Stimulated activated CD4-positive, alpha-beta T cell treated with anti-CD3 and anti-CD28 coated beads, TNF-alpha, amount 100 ng/mL, for 48 hours (primary cell): ENCODE measurements at places on chromosomes 6 and 20.

GRCh38 chr6:10099529-10100140, 315.2 kb downstream of the TFAP2A start:
- DNase-seq, result no peak

GRCh38 chr20:21944227-21944626, 238.8 kb downstream of the PAX1 start:
- DNase-seq, result no peak

DNA sequence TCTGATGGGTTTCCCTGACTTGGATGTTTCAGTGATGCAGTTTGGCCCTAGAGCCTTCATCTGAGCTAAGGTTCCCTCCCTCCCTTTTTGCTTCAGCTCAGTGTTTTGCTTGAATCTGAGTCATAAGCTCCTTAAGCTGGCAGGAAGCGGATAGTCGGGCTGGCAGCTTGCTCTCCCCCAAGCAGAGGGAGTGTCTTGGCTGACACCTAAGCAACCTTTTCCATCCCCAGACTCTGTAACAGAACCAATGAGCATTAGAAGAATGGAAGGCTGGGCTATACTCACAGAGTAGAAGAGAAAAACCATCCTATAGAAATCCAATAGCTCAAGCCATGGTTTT, 98.3 kb downstream of the HAO1 start:
- DNase-seq, result no peak

DNA sequence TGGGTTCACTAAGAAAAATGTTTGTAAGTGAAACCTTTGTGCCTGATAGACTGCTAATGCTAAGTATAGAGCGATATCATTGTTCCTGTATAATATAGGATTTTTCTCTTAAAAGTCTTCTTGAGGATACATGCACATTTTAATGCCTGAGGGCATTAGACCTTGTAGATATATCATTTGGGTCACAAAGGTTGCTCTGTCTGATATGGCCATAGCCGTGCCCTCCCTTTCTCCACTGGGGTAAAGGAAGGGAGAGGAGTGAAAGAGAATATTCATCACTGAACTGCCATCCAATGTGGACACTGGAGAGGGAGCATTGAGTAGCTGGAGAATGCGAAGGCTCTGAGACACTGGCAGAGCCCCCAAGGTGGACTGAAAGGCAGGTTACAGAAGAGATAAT, 442.2 kb upstream of the SPTLC3 start:
- DNase-seq, result no peak

DNA sequence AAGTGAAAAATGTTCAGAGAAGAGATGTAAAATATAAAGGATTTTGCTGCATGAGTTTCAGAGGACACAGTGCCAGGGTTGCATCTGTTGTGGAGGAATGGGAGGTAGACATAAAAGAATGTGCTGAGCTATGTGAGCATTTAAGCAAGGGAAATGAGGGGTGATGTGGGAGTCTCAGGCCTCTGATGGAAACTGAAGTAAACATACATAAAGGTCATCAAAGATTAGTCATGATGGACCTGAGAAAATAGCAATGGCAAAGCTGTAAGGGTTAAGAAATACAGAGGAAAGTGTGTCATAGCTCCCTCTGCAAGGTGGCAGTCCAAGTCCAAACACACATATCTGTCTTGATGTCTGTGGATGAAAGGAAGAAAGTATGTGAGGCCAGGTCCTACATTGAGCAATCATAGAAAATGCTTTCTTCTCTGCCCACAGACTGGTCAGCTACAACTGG, 306.6 kb upstream of the ECI2 start:
- no peak for DNase-seq

GRCh38 chr6:1553562-1554083, 56.1 kb upstream of the FOXC1 start:
- DNase-seq, result no peak

DNA sequence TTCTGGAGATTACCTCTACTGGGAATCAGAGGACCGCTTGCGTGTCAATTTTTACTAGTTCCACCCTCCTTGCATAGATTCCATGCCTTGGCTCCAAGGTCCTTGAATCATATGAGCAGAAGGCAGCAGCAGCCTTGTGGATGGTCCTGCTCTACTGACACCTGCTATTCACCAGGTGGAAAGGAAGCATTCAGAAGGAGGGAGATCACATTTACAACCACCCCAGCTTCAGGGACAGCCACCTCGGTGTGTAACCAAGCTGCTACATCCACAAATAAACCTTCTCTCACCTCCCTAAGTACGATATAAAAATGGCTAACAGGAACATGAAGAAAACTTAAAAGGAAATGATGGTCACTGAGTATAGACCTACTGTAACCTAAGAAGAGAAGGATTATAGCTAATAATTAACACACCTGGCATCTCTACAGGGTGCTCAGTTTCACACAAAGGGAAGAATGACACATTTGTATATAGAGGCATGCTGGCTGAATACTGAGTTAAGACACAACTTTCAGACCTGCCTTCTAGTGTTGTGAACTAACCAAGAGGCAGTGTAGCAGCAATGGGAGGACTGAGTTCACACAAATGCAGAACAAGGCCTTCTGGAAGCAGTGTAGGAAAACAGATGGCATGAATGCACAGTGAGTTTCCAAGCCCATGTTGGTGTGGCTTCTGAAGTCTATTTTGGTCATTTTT, 46.3 kb upstream of the SRPK1 start:
- no peak for DNase-seq

DNA sequence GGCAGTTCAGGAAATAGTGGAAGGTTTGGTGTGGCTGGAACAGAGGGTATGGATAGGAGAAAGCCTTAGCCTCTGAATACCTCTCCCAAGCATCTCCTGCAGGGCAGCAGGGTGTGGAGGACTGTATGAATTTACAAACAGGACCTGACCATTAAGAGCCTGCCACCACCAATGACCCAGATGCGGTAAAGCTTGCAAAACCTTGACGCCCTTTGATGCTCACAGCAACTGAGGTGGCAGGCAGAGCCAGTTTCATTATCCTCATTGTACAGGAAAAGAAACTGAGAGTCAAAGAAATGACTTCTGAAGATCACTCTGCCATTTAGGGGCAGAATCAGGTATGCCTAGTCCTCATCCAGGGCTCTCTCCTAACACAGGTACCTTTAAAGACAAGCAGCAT, 2.4 kb downstream of the HM13 start:
- DNase-seq, result no peak

- DNase-seq, result no peak
Measured at GRCh38 chr20:35583636-35584560, 31.7 kb upstream of the SPAG4 start.

DNA sequence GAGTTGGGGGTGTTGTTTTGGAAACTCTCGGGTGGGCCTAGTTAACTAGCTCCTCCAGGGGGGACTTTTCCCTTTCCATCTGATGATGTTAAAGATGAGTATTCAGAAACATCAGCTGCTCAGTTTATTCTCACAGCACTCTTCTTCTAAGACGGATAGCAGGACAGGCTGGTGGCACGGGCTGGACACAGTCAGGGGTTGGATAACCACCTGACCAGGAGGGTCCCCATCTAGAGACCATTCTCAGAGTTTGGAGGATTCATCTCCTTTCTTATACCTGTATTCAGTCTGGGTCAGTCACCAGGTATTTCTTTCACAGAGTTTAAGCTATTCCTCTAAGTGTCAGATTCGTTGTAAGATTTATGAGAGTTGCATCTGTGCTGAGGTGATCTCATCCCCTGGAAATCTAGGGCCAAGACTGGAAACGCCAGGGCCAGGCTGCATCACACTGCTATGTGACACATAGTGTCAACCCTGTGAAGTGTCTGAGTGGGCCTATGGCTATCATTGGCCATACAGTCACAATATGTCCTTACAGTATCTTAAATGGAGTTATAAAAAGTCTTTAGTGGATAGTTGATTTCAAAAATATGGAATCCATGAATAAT, 111.7 kb downstream of the FAM50B start:
- no peak for DNase-seq

GRCh38 chr20:59141818-59142581, 21.6 kb upstream of the ZNF831 start:
- DNase-seq, result no peak

GRCh38 chr6:53294611-53295010, 54.1 kb downstream of the ELOVL5 start:
- DNase-seq, result no peak

DNA sequence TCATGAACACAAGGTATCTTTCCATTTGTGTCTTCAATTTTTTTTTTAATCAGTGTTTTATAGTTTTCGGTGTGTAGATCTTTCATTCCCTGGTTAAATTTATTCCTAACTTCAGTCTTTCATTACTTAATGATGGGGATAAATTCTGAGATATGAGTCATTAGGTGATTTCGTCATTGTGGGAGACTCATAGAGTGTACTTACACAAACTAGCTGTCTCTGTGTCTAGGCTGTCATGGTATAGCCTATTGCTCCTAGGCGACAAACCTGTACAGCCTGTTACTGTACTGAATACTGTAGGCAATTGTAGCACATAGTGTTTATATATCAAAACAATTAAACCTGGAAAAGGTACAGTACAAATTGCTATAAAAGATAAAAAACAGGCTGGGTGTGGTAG, 42.1 kb downstream of the SMAP1 start:
- DNase-seq, result no peak

DNA sequence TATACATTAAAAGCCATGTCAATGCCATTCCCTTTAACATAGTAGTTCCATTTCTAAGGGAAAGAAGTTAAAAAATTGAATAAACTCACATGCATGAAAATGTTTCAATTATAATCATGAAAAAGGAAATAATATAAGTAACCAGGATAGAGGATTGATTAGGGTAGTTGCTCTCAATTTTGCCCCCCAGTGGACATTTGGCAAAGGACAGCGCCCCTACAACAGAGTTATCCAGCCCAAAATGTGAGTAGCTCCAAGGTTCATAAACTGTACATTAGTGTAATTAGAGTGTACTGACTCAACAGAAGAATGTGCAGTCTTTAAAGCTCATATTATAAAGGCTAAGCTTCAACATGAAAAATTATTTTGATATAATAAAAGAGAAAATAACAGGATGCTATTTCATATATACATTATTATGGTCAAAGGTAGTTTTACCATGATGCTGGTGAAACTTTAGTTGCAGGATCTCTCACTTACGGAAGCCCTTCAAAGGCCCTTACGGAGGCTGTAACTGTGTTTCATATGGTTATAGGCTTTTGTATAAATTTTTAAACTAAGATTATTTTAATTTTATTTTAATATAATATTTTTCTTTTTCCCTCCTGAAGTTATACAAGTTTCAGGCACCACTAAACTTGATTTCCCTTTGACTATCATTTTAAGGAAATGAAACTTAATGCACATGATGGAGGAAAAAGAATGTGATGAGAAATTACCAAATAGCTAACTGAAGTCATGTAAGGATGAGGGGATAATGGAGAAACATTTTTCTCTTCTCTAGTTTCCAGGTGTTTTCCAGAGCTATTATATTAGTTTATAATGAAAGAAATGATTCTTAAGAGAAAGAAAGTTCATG, 403.6 kb downstream of the PLCB1 start:
- no peak for DNase-seq

DNA sequence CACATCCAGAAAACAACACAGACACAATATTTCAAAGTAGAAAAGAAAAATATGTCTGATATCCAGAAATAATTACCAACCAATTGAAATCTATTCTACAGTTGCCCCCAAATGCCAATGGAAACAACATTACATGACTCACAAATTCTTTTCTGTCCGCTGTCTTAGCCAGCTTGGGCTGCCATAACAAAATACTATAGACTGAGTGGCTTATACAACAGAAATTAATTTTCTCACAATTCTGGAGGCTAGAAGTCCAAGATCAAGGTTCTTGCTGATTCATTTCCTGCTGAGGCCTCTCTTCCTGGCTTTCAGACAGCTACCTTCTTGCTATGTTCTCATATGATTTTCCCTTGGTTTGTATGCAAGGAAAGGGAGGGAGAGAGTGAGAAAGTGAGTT, 698.1 kb downstream of the DHX35 start:
- DNase-seq, result no peak

DNA sequence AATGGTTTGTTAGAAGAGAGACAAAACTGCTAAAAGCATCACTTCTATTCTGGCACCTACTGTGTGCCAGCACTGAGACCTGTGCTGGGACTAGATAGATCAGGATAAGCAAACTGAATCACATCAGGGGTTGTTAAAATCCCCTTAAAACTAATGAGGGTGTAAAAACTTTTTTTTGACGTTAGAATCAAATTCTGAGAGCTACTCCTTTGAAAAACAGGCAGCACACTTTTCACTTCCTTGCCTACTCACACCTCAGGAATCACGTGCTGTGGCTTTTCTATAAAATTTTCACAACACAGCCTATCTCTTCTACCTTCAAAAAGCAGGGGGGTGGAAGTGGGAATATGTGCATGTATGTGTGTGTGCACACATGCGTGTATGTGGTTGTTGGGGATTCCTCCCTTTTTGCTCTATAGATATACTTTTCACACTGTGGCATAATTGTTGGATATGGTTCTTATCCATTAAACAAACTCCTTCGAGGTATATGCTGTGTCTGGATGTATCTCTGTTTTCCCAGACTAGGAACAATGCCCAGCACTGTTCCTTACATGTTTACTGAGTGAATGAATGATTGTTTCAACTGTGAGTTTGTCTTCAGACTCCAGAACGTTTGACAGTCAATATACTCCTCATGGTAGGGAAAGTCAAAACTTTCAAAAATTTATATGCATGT, 105.4 kb downstream of the FYN start:
- no peak for DNase-seq

GRCh38 chr6:148648754-148649453, 97.9 kb upstream of the UST start:
- no peak for DNase-seq

DNA sequence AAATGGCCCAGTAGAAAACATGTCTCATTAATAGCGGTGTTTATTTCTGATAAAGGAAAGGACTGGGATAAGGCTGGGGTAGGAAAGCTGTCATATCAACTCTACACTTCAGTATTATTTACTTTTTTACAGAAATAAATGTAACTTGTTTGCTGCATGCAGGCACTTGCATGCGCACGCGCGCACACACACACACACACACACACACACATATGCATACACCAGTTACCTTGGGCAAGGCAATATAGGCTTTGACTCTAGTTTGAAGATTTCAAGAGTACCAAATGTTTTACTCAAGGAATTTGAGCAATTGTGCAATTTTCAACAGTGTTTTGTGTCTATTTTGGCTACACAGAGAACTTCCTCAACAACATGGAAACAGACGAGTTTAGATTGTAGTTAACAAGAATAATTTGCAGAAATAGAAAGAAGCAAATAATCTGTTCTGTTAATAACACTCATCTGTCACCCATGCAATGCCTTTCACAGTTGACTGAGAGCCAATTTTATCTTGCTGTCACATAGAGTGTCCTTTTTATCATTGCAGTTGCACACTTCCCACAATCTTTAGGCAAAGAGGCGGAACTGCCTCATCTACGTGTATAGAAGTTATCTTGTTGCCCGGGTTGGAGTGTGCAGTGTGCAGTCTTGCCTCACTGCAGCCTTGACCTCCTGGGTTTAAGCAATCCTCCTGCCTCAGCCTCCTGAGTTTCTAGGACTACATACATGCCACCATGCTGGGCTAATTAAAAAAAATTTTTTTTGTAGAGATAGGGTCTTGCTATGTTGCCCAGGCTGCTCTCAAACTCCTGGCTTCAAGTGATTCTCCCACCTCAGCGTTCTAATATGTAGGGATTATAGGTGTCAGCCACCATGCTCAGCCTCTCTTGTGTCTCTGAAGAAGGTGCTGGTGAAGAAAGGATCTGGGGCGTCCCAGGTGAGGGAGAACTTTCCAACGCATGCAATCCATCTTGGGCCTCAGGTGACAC, 74.8 kb upstream of the SHLD1 start:
- DNase-seq, result no peak
